ENCODE measurements at places on chromosomes 4 and X.
A peak's percentile ranks its signal among the peaks of the same experiment; 100 is the strongest.

GRCh38 chrX:29545878-29546277 is 669.5 kb upstream of the MAGEB2 start:
- DNase-seq = no peak

GRCh38 chr4:102440498-102440897 is 60.7 kb upstream of the NFKB1 start:
- no peak for DNase-seq

DNA sequence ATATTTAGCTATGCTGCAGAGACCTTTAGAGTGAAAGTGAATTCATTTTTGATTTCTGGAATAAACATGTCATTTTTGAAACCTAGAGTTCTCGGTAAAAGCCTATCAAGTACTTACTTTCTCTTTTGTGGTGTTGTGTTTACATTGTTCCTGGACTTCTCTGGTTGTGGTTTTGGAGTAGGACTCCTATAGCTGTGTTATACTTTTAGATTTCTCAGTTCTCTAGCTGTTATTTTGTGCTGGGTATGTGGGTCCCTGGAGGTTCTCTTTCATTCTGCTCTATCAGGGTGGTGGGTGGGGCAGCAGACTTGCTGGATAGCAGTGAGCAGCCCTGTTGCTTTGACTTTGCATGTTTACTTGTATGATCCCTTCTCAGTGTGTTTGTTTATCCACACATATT is 25.6 kb upstream of the MSMO1 start:
- DNase-seq = no peak

- peak; percentile 12 for DNase-seq
Observed at GRCh38 chr4:88818631-88819470, 121.2 kb upstream of the NAP1L5 start.

Data from nephron progenitor cell (in vitro differentiated cells).